ENCODE measurements at places on chromosomes 4 and X.
A peak's percentile ranks its signal among the peaks of the same experiment; 100 is the strongest.

DNA sequence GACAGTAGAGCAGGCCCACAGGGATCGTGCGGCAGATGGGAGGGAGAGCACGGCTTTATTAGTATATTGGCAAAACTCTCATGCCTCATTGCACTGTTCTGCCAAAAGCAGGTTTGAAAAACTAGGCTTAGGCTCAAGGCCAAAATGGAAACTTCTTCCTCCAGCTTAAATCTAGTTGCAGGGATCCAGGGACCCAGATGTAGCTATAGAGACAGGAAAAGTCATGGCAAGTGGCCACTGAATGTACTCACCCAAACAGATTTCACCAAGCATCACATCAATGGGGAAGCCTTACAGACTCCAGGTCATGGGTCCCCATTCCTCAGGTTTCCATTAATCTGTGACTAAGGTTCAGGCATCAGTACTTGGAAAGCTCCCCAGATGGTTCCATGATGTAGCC, 149.2 kb downstream of the STK32B start:
- no peak for DNase-seq

- no peak for DNase-seq
These were observed 25.6 kb downstream of the FAT1 start for GRCh38 chr4:186698028-186698427.

DNA sequence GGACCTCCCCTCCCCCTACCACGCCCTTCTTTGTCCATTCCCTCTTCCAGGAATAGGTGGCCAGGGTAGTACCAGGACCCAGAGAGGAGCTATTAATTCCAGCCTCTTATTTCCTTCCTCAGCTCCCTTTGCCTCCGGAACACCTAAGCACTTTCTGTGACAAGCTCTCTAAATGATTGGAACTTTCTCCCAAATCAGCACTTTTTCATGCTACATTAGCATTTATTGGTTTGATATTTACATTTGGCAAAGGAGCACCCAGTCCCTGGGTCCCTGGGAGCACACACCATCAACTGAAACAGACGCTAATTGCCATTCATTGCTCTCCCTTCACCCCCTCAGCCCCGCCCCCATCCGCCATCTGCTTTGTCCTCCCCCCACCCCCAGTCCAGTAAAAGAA, 182.0 kb upstream of the BCOR start:
- no peak for DNase-seq

DNA sequence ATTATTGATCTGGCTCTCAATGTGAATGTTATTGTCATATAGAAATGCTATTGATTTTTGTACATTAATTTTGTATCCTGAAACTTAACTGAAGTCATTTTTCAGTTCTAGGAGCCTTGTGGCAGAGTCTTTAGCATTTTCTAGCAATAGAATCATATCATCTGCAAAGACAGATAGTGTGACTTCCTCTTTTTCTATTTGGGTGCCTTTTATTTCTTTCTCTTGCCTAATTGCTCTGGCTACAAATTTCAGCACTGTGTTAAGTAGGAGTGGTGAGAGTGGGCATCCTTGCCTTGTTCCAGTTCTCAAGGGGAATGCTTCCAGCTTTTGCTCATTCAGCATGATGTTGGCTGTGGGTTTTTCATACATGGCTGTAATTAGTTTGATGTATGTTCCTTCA, 102.7 kb downstream of the SH3BGRL start:
- DNase-seq = peak; percentile 4

- no peak for DNase-seq
These were observed 81.1 kb upstream of the PCDH19 start for GRCh38 chrX:100491174-100491573.

GRCh38 chr4:53616219-53616618, 24.9 kb upstream of the LNX1 start:
- no peak for DNase-seq

DNA sequence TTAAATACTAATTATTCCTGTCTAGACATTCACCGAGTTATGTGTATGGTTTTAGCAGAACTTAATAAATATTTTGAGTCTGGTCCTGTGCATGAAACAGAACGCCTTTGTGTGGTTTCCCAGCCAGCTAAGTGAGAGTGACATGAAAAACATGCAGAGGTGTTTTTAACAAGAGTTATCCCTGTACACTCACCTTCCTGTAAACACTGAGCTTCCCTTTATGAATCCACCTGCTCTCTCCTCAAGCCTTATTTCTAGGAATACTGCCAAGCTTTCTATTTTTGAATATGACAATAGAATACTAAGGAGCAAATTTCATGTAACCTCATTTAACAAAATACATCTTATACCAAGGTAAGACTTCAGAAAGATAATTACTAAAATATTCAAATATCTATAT, 270.3 kb upstream of the CTSO start:
- no peak for DNase-seq

DNA sequence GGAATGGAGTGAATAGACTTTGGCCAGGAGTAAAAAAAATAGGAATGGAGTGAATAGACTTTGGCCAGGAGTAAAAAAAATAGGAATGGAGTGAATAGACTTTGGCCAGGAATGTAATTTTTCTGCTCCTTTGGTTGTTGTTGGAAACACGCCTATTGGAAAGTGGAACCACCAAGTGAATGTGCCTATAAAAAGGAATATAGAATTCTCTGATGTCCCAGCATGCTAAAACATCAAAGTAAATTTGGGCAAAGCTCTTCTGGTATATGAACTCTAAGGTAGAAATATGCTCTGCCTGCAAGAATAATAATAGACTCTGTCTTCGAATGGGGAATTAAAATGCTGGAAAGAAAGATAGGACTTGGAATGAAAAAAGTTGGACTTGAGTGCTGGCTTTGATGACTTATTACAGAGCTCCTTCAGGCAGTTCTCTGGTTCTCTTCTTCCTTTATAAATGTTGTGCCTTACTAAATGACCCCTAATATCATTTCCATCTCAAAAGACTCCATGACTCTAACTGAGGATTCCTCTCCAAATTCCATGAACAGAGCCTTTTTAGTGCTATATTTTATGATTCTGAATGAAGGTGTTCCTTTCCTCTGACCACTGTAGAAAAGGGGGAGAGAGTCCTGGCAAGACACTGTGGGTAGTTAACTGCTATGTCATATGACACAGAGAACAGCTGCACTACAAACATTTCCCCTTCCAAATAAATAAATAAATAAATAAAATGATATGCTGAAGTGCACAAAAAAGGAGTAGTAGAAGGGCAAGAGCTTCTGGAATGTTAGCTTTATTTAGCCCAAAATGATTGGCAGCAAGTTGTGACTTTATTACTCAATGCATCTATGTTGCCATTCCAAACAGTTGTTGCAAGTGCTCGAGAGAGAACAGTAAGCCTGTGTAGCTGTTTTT, 13.5 kb upstream of the GBA3 start:
- DNase-seq = no peak

GRCh38 chr4:10371869-10372471, 85.3 kb downstream of the ZNF518B start:
- no peak for DNase-seq

- DNase-seq = no peak
These were observed 142.4 kb downstream of the TMEM164 start for GRCh38 chrX:110145311-110145710.

- peak; percentile 2 for DNase-seq
These were observed 38.5 kb downstream of the LRP2BP start for GRCh38 chr4:185357211-185357610.

- DNase-seq = no peak
These were observed 486.3 kb downstream of the BCOR start for GRCh38 chrX:39611468-39611867.

GRCh38 chrX:22109442-22109841, 77.3 kb downstream of the PHEX start:
- DNase-seq = no peak

DNA sequence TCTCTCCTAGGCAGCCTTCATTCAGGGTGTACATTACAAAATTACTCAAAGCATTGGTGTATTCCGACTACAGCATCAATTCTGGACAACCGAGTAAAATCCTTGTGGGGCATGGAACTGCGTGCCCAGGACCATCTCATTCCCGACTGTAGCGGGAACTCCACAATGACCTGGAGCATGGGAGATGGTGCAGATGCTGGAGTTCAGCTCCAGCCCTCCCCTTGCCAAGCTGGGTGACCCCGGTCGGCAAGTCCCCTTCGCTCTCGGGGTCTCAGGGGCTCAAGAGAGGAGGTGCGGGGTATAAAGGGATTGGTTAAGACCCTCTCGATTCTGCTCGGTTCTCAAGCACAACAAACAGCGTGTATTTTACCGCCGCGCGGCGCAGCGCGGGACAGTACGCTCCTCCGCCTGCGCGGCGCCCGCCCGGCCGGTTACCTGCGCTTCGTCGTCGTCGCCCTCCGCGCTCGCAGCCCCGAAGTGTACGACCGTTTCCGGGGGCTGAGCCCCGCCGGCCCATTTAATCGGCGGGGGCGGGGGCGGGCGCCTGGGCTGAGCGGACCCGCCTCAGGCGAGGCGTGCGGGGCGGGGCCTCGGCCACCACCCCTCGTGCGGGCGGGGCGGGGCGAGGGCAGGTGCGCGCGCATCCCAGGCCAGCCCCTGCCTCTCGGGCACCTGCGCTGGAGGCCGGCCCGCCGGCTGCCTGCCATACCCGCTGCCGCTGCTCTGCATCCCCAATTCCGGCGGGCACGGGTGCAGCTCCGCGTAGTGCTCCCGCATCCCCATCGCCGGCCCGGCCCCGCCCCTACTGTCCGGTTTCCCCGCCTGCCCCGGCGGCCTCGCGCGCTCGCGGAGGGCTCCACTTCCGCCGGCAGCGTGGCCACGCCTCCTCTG, at the start of gene G6PD:
Gene G6PD (minus strand): TSS at position 493 of the 891 bp plus-strand sequence. CDS start 691 bp downstream, outside the sequence.
- DNase-seq = peak; percentile 74

DNA sequence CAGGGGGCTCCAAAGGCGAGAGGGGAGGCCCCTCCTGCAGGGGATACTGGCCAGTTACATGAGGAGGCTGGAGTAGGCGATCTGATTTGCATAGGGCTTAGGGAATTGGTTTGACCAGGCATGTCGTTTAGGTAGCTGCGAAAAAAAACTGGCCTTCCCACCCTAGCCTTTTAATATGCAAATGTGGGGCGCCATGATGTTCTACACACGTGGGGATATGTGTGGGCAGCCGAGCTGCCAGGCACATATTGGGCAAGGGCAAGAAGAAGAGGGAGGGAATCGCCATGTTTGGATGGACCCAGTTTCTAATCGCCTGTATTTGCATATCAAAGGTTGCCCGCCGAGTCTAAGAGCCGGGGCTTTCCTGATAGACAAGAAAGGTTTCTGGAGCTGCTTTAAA, 121.3 kb downstream of the PRKX start:
- no peak for DNase-seq

DNA sequence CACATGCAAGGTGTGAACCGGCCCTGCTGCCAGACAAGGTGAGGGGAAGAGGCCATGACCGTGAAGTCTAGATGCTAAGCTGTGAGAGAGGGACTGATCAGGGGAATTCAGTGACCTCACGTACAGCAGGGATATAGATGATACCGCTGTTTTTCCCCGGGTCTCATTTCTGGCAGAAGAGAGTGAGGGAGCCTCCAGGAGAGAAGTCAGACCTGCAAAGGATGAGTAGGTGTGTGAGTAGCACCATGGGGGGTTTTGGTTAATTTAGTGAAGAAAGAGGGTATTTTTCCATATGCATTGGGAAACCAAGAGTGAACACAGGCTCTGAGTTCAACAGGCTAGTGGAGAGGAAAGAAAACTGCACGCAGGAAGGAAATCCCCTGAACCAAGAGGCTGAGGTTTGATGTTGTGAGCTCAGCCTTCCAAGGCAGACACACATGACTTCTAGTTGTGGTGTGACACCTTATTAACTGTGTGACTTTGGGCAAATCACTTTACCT, 127.6 kb upstream of the GATB start:
- no peak for DNase-seq

DNA sequence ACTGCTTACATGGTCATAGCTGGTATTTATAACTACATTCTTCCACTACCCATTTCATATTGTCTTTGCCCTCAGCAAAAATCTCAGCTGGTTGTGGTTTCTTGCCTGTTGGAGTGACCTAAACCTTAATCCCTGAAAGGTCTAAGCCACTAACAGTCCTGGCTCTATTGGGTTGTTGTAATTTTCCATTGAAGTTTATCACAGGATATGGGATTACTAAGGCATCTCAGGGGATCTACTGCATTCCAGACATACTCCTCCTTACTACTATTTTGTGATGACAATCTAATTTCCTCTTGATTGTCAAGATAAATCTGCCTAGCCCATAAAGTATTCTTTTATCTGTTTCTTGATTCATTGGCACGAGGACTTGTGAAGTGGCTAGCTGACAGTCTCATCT, 6.2 kb upstream of the OSTC start:
- no peak for DNase-seq

GRCh38 chrX:45191383-45191782, 9.3 kb downstream of the DIPK2B start:
- DNase-seq = no peak

DNA sequence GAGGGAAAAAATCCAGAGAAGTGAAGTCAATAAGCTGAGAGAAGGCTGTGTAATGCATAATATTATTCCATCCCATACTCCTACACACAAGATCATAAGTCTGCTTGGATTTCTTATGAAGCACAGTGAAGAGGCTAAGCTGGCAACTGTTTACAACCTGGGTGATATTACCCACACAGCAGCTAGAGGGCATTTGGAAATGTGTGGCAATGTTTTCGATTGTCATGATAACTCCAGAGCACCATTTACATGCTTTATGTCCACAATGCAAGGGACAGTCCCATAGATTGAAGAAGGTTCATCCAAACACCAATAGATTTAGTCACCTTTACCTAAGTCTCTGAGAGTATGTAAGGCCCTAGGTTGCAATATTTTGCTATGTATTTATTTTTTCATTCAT, 412.2 kb downstream of the PPP3CA start:
- no peak for DNase-seq

DNA sequence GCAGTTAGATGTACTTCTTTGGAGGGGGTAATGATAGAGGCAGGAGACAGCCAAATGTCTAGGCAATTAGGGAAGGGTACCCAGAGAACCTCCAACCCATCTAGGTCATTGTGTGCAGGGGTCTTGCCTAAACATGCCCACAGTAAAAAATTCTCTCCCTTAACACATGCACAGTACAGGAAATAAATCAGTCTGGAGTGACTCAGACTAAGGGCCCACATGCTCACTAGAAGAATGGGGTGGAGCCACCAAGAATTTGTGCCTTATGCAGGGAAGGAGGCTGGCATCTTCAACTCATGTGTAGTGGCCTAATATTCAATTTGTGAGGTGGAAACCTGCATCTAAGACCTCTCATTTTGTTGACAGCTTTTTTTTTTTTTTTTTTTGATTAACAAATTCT, 945.3 kb upstream of the GRIA3 start:
- DNase-seq = no peak

DNA sequence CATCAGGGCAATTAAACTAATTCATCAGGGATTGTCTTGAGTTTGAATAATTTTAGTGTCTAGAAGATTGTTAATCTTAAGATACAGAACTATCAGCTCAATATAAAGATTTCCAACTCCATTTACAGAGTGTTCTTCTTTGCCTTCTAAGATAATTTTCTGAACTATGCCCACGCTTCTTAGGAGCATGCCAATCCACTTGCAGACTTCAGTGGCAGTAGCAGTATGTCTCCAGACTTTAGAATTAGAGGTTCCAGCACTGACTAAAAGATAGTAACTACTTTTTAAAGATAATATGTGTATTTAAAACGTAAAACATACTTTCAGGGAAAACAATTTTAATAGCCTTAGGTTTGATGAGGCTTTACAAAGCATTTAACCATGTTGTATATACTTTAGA, 34.2 kb upstream of the GALNT7 start:
- DNase-seq = no peak
